ENCODE measurements at places on chromosomes 2 and 18. TPM values are rescaled to one million over a fixed set of nuclear protein-coding genes. Genes with fewer than 3 reads are reported as not detected.

DNA sequence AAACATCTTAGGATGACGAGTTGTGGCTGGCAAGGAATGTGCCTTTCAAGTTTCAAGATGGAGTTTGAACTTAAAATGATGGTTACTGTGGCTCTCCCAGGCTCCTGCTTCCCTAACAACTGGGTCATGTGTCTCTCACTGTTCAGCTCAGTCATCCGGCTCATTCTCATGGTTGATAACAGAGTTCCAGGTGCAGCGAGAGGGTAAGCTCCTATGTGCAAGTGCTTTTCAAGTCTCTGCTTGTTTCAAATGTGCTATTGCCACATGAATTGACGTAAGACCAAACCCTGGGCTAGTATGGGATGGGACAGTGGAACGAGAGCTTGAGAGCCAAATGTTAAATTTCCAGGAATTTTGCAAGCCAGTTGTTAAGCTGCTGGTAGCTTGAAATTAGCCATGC, 19.5 kb upstream of the PUM2 start:
- H3K4me1 ChIP-seq: peaks cover 6% of the 10 kb centered on the region
- no peaks in the 10 kb centered on the region for H3K36me3 ChIP-seq
- H3K27me3 ChIP-seq: no peaks in the 10 kb centered on the region
- H3K4me3 ChIP-seq: no peak overlapping the region

GPR155 gene
- total RNA-seq: 3.4 TPM

TMEM37 gene
- total RNA-seq: not detected

DNA sequence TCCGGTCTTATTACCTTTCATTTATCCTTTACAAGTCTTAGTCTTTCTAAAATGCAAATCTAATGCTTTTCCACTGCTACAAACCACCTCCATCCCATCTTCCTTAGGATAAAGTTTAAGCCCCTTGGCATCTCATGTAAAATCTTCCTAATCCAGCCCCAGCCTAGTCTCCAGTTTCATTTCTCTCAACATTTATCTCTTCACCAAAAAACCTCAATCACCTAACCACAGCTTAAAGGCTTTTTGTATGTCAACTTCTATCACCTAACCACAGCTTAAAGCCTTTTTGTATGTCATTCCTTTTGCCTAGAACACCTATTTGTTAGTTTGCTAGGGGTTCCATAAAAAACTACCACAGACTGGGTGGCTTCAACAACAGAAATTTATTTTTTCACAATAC, 4.2 kb downstream of the TRAK2 start:
- H3K27me3 ChIP-seq: no peaks in the 10 kb centered on the region
- peaks cover 21% of the 10 kb centered on the region for H3K36me3 ChIP-seq

- DNase-seq: no peak
- no peaks in the 10 kb centered on the region for H3K36me3 ChIP-seq
- H3K27me3 ChIP-seq: no peaks in the 10 kb centered on the region
- no peak overlapping the region for H3K4me3 ChIP-seq
These were observed 140.1 kb downstream of the MAIP1 start for GRCh38 chr2:200095436-200095835.

SLC8A1 gene
- total RNA-seq: 20.1 TPM

GCKR gene
- total RNA-seq: not detected
